ENCODE measurements at places on chromosomes 12 and 14.

DNA sequence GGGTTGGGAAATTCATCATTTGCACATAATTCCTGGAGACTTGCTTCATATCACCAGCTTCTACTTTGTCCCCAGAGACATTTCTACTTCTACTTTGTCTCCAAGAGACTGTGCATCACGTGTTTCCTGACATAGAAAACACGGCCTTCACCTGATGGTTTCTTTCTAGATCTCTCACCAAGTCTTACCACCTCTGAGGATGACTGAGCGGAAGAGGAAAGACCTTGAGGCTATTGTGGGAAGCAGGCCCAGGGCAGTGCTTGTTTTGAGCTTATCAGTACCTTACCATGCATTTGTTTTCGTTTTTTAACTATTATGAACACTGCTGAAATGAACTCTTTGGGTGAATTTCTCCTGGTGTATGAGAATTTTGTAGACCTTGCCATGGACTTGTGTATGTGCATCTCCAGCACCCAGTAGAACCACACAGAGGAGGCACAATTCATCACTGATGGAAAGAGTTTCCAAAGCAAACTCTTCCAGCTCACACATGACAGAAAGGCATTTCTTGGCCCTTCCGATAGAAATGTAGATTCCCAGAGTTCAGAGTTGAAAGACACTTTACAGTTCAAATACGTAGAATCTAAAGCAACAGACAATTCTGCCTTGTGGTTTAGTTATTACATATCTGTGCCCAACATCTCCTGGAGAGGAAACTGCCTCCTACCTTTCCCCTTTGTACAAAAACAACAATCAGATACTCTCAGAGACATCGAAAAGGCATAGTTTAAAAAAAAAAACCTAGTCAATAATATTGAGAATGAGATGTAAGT lies 434.7 kb downstream of the FUT8 start:
- DNase-seq, result no peak

DNA sequence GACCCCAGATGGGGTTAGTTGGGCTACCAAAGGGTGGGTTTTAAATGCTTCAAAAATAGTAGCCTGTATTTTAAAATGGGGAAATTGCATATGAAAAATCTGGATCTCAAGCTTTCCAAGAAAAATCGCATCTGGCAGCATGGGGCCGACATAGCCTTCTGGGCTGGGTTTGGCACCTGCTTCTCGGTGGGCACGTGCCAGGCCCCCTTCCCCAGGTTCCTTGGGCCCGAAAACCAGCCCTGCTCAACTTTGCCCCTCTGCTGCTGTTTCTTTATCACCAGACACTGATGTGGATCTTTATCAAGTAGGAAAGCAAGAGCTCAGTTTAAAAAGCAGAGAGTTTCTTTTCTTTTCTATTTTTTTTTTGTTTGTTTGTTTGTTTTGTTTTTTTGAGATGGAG lies 95.1 kb downstream of the DICER1 start:
- DNase-seq, result no peak

GRCh38 chr12:47984331-47984801 lies 19.9 kb downstream of the COL2A1 start:
- no peak for DNase-seq

DNA sequence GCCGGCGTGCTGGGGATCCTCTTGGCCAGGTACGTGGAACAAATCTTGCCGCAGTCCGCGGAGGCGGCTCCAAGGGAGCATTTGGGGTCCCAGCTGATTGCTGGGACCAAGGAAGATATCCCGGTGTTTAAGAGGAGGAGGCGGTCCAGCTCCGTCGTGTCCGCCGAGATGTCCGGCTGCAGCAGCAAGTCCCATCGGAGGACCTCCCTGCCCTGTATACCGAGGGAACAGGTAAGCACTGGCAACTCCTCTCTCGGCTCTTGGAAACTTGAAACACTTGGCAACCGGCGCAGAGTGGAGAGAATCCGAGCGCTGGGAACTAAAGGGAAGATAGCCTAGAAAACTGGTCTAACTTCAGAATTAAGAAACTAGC lies 1.7 kb downstream of the PDE3A start:
- no peak for DNase-seq

DNA sequence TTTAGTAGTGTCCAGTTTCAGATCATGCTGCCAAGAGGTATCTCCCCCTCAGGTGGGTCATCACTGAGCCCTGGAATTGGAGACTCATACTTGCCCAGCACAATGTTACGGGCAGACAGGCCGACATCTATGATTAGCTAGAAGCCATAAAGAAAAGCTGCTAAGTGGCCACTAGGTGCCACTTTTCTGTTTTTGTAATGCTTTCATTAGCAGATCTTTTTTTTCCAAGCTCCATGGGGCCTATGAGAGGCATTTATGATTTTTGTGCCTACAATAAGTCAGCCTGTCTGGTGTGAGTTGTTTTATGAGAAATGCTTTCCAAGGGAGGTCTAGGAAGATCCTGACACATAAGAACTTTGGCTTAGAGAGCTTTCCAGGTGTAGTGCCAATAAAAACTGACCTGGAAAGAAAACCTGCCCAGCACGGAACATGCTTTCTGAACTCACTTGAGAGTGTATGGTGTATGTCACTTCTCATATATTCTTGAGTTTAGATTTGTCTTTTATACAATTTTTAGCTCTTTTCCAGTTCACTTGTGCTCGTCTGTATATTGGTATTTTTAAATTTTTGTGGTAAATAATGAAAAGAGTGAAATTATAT lies 21.8 kb upstream of the SMCO2 start:
- DNase-seq, result peak; percentile 71

DNA sequence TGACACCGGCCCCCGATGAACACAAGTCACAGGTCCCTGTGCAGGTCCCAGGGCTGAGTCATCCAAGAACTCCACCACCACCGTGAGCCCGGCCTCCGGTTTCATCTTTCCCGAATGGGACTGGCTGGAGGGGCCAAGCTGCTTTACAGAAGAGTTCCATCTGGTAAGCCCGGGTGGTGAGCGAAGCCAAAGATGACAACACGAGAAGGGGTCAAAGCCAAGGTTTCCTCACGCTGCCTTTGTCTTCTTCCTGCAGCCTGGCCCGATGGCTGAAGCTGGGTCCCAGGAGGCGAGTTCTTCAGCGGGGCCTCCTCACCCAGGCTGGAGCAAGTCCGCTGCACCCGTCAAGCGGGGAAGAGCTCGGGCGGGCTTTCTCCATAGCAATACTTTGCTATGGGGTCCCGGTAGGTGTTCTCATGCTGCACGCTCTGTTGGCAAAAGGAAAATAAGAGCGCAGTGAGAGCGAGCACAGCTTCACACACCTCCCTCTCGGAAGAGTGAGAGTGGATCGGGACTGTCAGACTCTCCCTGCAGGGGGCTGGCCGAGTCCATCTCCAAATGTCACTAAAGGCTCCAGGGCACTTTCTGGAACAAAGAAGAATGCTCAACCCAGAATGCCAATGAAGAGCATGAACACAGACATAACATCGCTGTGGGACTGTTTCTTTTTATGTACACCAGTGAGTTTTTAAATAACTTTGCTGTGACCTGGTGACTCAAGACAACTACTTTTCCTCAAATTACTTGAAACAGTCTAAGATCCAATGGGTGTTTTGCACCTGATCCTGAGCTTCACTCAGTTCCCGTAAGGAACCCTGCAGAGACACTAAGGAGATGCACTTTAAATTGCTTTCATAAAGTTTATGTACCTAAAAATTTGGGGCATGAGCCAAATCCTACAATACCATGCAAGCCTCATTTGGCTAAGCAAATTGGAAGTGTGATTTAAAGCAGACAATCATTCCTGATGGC lies 20.1 kb downstream of the SPRING1 start:
- DNase-seq, result no peak

- DNase-seq, result no peak
Observed at GRCh38 chr12:64681200-64682052, 71.1 kb downstream of the RASSF3 start.

- DNase-seq, result no peak
Observed at GRCh38 chr14:33057585-33057984, 118.9 kb downstream of the NPAS3 start.

GRCh38 chr14:52299692-52300278 lies 14.3 kb upstream of the PTGER2 start:
- peak; percentile 78 for DNase-seq

- DNase-seq, result no peak
Observed at GRCh38 chr14:36998686-36999085, 173.7 kb downstream of the SLC25A21 start.

DNA sequence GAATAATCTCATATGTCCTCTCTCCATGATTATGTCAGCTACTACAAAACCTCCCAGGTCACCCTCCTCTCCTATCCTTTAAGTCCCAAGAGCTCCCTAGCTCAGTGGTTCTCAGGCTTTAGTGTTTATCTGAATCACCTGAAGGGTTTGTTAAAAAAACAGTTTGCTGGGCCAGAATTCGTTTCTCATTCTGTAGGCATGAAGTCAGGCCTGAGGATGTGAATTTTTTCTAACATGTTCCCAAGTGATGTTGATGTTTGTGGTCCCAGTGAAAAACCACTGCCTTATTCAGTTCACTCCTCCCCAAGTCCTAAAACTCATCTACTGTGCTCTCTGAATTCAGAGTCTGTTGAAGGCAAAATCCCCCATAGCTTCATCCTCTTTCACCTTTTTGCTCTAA lies 241.4 kb downstream of the ETNK1 start:
- DNase-seq, result no peak
